NCI-H1048 (cell line): ENCODE measurements at places on chromosomes 3 and 15.

GRCh38 chr15:82810061-82810889 is 847 bp downstream of the WHAMM start:
- no peak for DNase-seq

GRCh38 chr3:9040996-9041395 is 77.7 kb upstream of the RAD18 start:
- DNase-seq = no peak

DNA sequence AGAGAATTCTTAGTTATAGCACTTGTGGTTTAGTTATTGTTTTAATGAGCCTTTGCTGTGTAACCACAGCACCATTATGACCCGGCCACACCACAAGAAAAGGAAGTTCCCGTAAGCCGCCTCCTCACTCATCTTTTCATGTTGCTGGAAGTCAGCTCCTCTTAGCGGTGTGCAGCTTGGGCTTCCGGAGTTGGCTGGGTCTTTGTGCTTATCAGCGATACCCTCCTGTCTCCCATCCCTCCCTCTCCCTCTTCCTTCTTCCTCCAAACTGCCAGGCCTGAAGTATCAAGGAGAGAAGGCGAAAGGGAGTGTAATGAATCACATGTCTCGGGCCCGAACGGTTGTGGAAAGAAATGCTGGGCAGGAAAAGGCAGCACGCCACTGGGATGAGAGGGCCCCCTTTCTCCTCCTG is 353.5 kb downstream of the MCTP2 start:
- no peak for DNase-seq

GRCh38 chr3:166783206-166783605 is 596.9 kb downstream of the ZBBX start:
- DNase-seq = no peak

DNA sequence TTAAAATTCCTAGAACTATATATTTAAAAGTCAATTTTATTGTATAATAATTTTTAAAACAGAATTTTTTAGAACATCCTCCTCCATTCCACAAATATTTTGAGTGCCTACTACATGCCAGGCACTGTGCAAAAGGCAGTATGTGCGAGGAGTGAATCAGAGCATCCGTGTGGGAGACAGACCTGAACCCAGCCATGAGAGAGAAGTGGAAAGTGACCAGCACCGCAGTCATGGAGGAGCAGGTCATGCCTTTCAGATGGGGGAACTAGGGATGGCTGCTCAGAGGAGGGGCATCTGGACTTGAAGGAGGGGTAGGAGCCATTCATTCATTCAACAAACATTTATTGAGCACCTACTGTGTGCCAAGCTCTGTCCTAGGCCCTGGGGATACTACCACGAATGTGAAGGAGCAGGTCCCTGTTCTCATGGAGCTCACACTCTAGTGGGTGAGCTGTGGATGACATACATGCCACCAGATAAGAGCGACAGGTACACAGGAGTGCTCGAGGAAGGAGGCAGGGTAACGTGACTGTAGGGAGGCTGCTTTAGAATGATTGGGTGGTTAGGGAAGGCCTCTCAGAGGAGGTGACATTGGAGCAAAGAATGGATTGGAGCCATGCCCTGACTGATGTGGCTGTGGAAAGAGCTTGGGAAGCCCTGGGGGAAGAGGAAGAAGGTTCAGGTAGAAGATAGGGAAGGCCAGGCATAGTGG is 3.1 kb upstream of the CHRNA3 start:
- DNase-seq = no peak

GRCh38 chr3:59374818-59375211 is 325.0 kb upstream of the CFAP20DC start:
- no peak for DNase-seq

GRCh38 chr3:60992395-60992794 is 258.9 kb downstream of the FHIT start:
- peak; percentile 31 for DNase-seq

DNA sequence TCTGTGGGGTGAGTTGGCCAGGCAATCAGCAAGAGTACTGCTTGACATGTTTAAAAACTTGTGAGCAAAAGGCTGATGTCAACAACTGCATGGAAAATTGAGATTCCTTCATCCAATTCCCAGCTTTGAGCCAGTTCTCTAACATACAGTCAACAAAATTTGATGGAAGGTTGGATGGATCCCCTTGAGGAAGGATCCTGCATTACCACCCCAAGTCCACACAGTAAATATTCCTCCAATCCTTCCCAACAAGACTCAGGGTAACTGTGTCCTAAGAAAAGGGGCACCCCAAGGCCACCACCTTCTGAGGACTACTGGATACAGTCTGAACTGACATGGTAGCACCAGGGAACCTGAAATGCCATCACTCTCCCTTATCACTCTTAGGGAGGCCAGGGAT is 15.1 kb downstream of the GLB1 start:
- no peak for DNase-seq
